ENCODE measurements at places on chromosomes 11 and 22. TPM values are rescaled to one million over a fixed set of nuclear protein-coding genes. Genes with fewer than 3 reads are reported as not detected.

GRCh38 chr11:83063073-83063754 lies 8.5 kb downstream of the RAB30 start:
- H3K4me3 ChIP-seq, result peak overlapping the region; percentile 74
- H3K36me3 ChIP-seq, result peaks cover 22% of the 10 kb centered on the region
- H3K4me1 ChIP-seq, result peaks cover 25% of the 10 kb centered on the region

DNA sequence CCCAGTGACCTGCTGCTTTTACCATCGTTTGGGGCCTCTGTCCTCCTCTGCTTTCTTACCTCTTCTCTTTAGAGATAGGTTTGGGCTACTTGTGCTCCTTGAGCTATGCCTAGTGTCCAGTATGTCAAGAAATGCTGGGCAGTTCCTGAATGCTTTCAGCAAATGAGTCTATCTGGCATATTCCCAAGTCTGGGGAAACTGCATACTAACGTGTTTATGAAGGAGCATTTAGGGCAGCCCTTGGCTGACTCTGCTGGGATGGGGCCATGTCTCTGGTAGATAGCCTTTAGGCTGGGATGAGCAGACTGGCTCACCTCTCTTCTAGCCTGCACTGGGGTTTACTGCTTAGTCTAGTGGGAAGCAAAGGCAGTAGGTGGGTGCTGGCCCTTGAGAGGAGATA lies 43.7 kb upstream of the SUSD2 start:
- peaks cover 21% of the 10 kb centered on the region for H3K4me1 ChIP-seq
- no peak overlapping the region for H3K27ac ChIP-seq
- DNase-seq, result no peak
- H3K4me3 ChIP-seq, result no peak overlapping the region

GRCh38 chr22:48376936-48377712 lies 1450.5 kb downstream of the BRD1 start:
- DNase-seq, result no peak
- no peaks in the 10 kb centered on the region for H3K36me3 ChIP-seq
- H3K4me1 ChIP-seq, result no peaks in the 10 kb centered on the region

DNA sequence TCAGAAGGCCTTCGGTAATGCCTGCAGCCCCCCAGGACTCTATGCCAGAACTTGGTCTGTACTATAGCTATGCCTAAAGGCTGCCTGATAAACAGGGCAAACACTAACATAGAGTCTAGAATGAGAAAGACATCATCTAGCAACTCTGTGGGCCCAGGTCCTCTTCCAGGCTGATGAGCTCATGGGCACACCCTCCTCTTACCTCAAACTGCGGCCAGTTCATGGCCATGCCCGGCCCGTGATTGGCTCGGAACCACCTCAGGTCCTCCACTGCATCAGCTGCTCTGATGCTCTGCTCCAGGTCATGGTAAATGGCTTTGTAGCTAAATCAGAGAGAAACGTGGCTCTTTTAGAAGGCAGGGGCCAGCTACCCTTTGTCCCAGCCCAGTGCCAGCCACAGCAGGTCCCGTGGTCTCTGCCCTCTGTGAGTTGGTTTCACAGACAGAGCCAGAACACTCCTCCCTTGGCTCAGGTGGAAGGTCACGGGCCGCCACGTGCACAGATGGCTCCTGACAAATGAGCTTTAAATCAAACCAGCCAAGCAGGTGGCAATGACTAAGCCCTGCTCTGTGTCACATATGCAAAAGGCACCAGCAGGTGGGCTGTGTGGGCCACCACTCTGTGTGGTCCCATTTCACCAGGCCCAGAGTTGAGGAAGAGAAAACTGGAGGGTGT lies 25.0 kb upstream of the ARFGAP3 start:
- no peak overlapping the region for H3K4me3 ChIP-seq
- no peak for DNase-seq
- H3K27ac ChIP-seq, result no peak overlapping the region
- H3K36me3 ChIP-seq, result peaks cover 3% of the 10 kb centered on the region
- no peaks in the 10 kb centered on the region for H3K4me1 ChIP-seq

DNA sequence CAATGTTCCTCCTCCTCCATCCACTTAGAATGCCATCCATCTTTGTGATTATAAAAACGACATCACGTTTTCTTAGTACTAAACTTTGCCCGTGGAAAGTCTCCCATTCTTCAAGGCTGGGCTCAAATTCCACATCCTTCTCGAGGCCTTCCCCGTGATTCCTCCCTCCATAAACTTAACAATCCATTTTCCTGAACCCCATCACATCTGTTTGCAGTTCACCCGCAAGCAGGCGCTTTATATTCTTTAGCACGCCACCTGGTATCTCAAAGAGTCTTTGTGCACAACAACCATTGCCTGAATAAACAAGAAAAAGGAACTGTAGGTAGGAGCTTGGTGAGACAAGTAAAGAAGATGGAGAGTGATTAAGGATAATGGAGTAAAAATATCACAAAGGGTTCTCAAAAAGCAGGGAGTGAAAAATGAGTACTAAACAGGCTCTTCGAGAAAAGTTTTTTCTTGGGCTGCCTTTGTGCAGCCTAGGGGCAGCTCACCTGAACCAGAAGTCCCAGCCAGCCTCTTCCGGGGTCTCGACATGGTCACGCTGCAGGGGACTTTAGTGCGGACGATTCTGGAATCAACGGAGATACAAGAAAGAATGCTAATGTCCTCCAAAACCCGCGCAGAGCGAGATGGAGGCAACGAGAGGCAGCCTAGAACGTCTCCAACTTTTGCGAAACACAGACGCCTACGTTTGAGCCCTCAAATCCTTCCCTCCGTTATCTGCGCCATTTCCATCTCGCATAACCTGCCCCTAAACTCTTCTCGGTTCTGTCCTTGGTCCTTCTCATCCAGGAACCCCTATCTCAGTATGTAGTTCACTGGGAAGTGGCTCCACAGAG lies 585 bp downstream of the THYN1 start:
- H3K27ac ChIP-seq, result peak overlapping the region; percentile 86
- no peak for DNase-seq
- H3K27me3 ChIP-seq, result no peaks in the 10 kb centered on the region

GRCh38 chr11:115390441-115390840 lies 113.8 kb downstream of the CADM1 start:
- H3K4me3 ChIP-seq, result no peak overlapping the region
- no peak for DNase-seq
- H3K27ac ChIP-seq, result no peak overlapping the region

DNA sequence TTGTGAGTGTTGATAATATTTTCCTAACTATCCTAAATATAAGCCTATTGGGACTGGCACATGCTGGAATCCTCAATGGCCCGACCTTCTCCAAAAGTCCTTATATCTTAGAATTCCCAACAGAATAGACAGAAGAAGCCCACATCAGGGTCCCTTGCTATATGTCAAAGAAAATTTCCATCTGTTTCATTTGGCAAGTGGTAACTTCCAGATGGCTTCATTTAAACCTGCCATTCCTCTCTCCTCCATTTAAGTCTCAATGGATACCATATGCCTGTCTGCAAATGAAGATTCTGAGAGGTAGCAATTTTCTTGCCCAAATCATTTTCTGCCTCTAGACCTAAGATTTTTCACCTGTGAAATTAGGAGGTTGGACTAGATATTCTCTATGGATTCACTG lies 73.1 kb upstream of the KCNA4 start:
- no peak overlapping the region for H3K27ac ChIP-seq
- no peaks in the 10 kb centered on the region for H3K27me3 ChIP-seq
- no peaks in the 10 kb centered on the region for H3K4me1 ChIP-seq
- no peak overlapping the region for H3K4me3 ChIP-seq

GRCh38 chr11:116953530-116954285 lies 116.3 kb upstream of the APOA1 start:
- peaks cover 36% of the 10 kb centered on the region for H3K36me3 ChIP-seq
- H3K4me1 ChIP-seq, result peaks cover 31% of the 10 kb centered on the region
- no peak for DNase-seq
- no peaks in the 10 kb centered on the region for H3K27me3 ChIP-seq
- no peak overlapping the region for H3K27ac ChIP-seq

DNA sequence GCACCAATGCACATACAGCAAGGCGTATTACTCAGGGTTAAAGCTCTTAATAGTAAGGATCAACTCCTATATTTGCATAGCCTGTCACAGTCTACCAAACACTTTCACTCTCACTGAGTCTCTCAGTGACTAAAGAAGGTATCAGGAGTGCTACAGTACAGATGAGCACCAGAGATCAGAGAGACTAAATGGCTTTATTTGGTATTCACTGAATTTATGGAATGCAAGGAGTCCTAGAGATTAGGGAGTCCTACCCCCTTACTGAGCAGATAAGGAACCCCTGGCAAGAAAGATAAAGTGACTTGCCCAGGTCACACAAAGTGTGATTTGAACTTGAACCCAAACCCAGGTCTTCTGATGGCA lies 396.4 kb upstream of the CCDC90B start:
- H3K27me3 ChIP-seq, result peaks cover 3% of the 10 kb centered on the region
- no peaks in the 10 kb centered on the region for H3K36me3 ChIP-seq
- H3K27ac ChIP-seq, result no peak overlapping the region
- no peak overlapping the region for H3K4me3 ChIP-seq
- DNase-seq, result no peak

- no peak for DNase-seq
- no peak overlapping the region for H3K27ac ChIP-seq
- no peaks in the 10 kb centered on the region for H3K36me3 ChIP-seq
- no peak overlapping the region for H3K4me3 ChIP-seq
- H3K27me3 ChIP-seq, result peaks cover 24% of the 10 kb centered on the region
These were observed 536.3 kb downstream of the INSC start for GRCh38 chr11:15651033-15651432.

Gene EXT2
- total RNA-seq, result 31.0 TPM

Gene PITPNM1
- total RNA-seq, result 138 TPM

Gene GAB4
- total RNA-seq, result not detected
